ENCODE measurements at places on chromosomes 7 and 10.
A peak's percentile ranks its signal among the peaks of the same experiment; 100 is the strongest.

- DNase-seq, result no peak
These were observed 166.8 kb upstream of the MAGI2 start for GRCh38 chr7:79620291-79620690.

DNA sequence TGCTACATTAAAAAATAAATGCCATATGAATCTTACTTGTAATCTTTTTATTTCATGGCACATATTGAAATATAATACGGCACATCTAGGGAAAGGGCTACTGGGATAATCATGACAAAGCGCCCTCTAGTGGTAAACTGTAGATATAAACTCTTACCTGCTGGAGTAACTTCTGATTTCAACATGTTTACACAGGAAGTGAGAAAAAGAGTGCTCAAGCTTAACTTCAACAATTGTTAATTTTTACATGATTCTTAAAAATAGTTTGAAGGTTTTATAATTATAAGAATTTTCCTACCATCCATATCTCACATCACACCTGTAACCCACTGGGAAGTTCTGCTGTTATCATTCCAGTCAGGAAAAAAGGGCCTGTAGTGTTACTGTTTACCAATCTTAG, 2.0 kb upstream of the HEPACAM2 start:
- peak; percentile 55 for DNase-seq

GRCh38 chr10:847868-848267, 83.6 kb downstream of the LARP4B start:
- DNase-seq, result no peak

GRCh38 chr10:3407208-3407607, 234.6 kb upstream of the PITRM1 start:
- DNase-seq, result no peak

GRCh38 chr10:31345886-31346285, 26.9 kb downstream of the ZEB1 start:
- no peak for DNase-seq

- DNase-seq, result no peak
These were observed 72.3 kb downstream of the CLEC2L start for GRCh38 chr7:139595806-139596205.

GRCh38 chr7:45387837-45388236, 186.3 kb upstream of the ADCY1 start:
- DNase-seq, result no peak

DNA sequence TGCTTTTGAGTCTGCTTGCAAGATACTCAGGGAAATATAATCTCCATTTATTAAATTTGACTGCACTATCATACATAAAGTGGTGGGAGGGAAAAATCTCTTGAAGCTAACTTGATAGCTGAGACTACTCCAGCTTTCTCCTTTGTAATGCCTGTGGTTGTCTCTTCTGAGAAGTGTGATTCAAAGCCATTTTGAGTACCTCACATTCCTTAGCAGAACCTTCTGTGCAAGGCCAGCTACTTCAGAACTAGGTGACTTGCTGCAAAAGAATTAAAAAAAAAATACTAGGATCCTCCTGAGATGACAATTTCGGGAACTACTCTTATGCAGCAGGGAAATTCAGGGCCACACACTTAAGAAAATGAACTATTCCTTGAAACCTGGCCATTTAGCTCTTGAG, 294.8 kb downstream of the MDFIC start:
- no peak for DNase-seq

- no peak for DNase-seq
These were observed 78.6 kb upstream of the MAGI2 start for GRCh38 chr7:79531905-79532664.

DNA sequence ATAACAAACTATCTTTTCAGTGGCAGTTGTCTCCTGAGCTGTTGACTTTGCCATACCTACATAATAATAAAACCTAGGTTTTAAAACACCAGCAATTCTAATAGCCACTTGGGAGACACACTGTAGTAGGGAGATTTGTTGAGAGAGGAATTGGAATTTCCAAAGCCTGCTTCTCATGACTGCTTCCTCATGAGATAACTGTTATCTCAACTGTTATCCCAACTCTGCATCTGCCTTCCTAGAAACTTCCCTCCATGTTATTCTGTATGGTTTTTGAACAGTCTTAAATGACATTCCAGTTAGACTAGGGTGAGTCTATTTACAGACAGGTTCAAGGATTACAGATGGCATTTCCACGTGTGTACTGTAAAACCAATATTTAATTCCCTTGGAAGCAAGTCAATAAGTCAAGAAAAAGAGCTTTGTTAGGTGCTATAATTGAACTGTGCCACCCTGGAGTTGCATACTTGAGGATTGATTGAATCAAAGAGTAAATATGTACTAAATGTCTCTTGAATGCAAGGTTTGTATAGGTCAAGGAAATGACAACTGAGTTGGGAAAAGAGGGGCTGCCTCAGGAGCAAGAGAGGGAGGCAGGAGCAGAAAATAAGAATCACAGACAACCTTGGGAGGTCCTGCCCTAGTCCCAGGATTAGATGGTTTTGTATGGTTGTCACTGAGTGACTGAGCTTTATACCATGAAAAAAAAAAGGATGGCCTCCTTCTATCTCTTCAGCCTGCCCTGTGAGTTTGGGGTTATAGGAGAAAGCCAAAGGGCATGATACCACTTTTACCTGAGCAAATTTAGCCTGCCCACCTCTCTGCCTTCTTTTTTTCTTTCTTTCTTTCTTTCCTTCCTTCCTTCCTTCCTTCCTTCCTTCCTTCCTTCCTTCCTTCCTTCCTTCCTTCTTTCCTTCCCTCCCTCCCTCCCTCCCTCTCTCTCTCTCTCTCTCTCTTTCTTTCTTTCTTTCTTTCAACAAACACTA, 9.9 kb upstream of the TM9SF3 start:
- DNase-seq, result no peak

DNA sequence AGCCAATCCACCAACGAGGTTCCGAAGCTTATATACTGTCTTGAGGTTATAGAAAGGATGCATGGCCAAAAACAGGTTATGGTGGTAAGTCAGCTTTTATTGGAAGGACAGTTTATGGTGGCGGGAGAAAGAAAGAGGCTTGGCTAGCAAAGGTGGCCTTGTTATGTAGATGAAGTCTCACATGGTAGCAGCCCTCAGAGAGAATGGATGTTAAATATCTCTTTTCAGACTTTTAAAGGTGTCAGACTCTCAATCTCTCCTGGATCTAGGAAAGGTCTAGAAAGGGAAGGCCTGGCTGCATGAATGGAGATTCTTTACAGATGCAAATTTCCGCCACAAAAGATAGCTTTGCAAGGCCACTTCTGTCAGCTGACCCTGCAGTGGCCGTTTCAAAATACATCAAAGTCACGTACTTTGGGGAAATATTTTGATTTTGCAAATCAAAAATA, 333.8 kb downstream of the GALNT17 start:
- DNase-seq, result no peak

GRCh38 chr10:129605986-129606518, 139.0 kb downstream of the MGMT start:
- DNase-seq, result no peak

GRCh38 chr7:17844022-17844421, 96.3 kb downstream of the SNX13 start:
- DNase-seq, result no peak

GRCh38 chr7:128863433-128863989, 855 bp downstream of the ATP6V1F start:
- peak; percentile 76 for DNase-seq

DNA sequence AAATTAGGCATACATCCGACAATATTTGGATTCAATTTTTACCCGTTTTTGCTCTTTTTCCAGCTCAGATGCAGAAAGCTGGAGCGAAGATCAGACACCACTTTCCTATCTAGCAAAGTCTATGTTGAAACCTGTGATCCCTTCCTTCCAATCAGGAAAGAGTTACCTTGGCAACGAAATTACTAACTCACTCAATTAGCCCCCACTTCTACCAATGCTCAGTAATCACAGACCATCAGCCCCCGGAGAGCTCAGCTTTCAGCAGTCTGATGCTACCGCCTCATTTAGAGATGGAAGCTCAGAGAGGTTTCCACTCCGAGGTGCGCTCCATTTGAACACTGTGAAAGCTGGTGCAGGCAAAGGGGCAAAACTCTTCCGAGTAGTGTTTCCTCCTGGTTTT, 6.7 kb downstream of the FRAT1 start:
- DNase-seq, result no peak

DNA sequence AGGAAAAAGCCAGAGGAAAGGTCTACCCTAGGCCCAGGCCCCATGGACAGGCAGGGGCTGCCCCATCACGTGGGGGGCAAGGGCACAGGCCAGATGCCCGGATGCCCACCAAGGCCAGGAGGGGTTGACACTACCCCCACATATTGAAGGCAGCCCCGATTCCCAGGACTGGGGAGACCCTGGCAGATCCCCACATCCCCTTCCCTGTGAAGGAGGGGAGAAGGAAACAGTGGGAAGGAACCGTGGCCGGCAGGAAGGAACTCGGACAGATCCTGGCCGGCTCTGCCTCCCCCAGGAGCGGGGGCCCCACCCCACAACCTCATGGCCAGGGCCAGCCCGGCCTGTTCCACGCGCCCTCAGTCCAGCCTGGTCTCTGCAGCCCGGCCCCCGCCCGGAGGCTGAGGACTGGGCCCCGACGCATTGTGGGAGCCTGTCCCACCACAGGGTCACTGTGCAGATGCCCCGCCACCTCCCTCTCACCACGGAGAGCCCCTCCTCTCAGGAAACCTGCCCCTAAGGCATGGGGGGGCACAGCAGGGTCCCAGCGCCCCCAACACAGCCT, 41.3 kb downstream of the PAPOLB start:
- no peak for DNase-seq
